Activated T-cell treated with anti-CD3 and anti-CD28 coated beads, Interleukin-2, amount 50 U/mL, for 24 hours (primary cell): ENCODE measurements at places on chromosomes 7 and 10.
A peak's percentile ranks its signal among the peaks of the same experiment; 100 is the strongest.

- peaks cover 28% of the 10 kb centered on the region for H3K4me1 ChIP-seq
- H3K36me3 ChIP-seq: no peaks in the 10 kb centered on the region
- H3K27ac ChIP-seq: peak overlapping the region; percentile 8
- peak overlapping the region; percentile 61 for H3K4me3 ChIP-seq
- peaks cover 77% of the 10 kb centered on the region for H3K27me3 ChIP-seq
Measured at GRCh38 chr10:92688927-92689662, 660 bp upstream of the HHEX start.

- peak overlapping the region; percentile 42 for H3K27ac ChIP-seq
- peaks cover 27% of the 10 kb centered on the region for H3K36me3 ChIP-seq
- H3K4me1 ChIP-seq: peaks cover 78% of the 10 kb centered on the region
- DNase-seq: no peak
- no peaks in the 10 kb centered on the region for H3K27me3 ChIP-seq
- no peak overlapping the region for H3K4me3 ChIP-seq
Measured at GRCh38 chr7:129906700-129907099, 46.1 kb downstream of the UBE2H start.

- peaks cover 22% of the 10 kb centered on the region for H3K4me1 ChIP-seq
- DNase-seq: no peak
- H3K36me3 ChIP-seq: no peaks in the 10 kb centered on the region
- H3K4me3 ChIP-seq: no peak overlapping the region
- H3K27ac ChIP-seq: no peak overlapping the region
- peaks cover 29% of the 10 kb centered on the region for H3K27me3 ChIP-seq
Measured at GRCh38 chr7:55085511-55086412, 66.9 kb downstream of the EGFR start.

- peaks cover 96% of the 10 kb centered on the region for H3K4me1 ChIP-seq
- peak overlapping the region; percentile 98 for H3K27ac ChIP-seq
- peak overlapping the region; percentile 20 for H3K4me3 ChIP-seq
- H3K27me3 ChIP-seq: no peaks in the 10 kb centered on the region
- DNase-seq: no peak
Measured at GRCh38 chr10:14585287-14586193, 189.2 kb downstream of the FAM107B start.

DNA sequence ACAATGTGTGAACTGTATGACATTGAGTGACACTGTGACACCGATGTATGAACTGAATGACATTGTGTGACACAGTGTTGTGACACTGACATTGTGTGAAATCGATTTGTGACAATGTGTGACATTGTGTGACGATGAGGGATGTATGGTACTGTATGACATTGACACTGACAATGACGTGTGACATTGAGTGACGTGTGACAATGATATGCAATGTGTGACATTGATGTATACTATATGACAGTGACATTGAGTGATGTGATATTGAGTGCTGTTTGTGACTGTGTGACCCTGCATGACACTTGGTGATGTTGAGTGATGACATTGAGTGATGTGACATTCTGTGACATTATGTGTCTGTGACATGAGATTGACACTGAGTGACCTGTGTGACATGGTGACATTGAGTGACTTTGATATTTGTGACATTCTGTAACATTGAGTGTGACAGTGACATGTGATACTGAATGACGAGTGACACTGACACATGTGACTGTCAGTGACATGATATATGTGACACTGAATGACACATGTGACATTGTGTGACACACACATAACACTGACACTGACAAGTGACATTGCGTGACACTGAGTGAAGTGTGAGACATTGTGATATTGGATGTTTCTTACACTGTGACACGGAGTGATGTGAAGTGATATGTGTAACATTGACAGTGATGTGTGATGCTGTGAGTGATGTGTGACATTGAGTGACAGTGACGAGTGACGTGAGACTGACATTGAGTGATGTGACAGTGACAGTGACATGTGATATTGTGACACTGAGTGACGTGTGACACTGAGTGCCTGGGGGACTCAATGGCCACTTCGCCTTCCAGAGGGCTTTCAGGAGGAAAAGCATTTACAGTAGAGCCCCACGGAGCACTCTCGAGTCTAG, 167.5 kb downstream of the PRKAG2 start:
- H3K36me3 ChIP-seq: peaks cover 6% of the 10 kb centered on the region
- H3K27me3 ChIP-seq: no peaks in the 10 kb centered on the region
- DNase-seq: no peak
- H3K4me1 ChIP-seq: peaks cover 20% of the 10 kb centered on the region

GRCh38 chr10:123154711-123155505, 706 bp downstream of the BUB3 start:
- peak; percentile 73 for DNase-seq
- H3K36me3 ChIP-seq: peaks cover 57% of the 10 kb centered on the region
- H3K27me3 ChIP-seq: peaks cover 26% of the 10 kb centered on the region
- peaks cover 79% of the 10 kb centered on the region for H3K4me1 ChIP-seq
- peak overlapping the region; percentile 99 for H3K4me3 ChIP-seq

DNA sequence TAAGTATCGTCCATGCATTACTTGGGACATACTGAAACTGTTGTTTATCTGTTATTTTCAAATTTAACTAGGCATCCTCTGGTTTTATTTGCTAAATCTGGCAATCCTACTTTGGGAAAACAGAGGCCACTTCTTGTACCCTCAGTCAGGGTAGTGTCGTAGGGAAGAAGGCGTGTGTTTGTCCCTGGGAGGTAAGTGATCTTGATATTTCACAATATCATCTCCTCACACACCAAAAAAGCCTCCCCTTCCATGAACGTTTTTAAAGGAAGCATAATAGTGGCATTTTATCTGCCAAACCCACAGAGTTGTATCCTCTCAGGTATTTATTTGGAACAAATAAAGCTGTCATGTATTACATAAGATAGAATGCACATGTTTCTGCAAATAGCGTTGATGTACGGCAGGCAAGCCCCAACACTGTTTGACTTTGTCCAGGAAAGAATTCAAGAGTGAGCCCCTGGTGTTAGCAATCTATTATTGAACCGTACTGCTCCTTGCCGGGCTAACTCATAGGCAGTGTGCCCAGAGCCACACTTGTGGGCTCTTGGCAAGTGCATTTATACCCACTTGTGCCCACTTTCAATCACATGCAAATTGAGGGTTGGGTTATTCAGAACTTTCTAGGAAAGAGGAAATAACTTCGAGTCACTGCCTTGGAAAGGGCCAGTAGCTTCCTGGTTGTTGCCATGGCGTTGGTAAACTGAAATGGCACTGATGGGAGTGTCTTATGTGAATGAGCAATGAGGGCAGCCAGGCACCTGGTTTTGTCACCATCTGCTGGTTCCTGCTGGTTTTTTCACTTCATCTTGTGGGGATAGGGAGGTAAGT, 266.0 kb downstream of the USP6NL start:
- H3K27ac ChIP-seq: no peak overlapping the region
- no peaks in the 10 kb centered on the region for H3K27me3 ChIP-seq
- H3K4me1 ChIP-seq: peaks cover 10% of the 10 kb centered on the region
- H3K4me3 ChIP-seq: no peak overlapping the region

DNA sequence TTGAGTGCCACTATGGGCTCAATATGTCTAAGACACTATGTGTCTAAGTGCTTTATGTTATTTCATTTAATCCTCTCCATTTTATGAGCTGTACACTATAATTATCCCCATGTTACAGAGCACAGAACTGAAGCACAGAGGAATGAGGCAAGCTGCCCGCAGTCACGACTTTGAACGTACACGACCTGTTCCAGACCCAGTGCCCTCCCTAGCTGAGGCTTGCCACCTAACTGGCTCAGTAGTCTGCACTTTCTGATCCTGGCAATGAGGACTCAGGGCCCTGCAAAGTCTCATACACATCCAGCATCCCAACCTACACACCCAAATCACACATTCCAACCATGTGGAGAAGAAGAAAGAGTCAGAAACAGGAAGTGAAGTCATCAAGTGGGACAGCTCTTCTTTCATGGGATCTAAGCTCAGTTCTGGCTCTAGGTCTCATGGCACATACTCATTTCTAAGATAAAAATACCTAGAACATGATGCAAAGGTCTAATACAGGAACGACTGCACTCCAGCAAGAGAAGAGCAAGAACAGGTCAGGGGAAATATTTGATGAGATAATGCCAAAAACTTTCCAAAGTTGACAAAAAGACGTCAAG, 42.4 kb upstream of the DDC start:
- no peaks in the 10 kb centered on the region for H3K27me3 ChIP-seq
- H3K27ac ChIP-seq: no peak overlapping the region
- DNase-seq: no peak
- H3K4me1 ChIP-seq: peaks cover 38% of the 10 kb centered on the region

GRCh38 chr10:101829561-101830315, 11.5 kb upstream of the OGA start:
- H3K36me3 ChIP-seq: no peaks in the 10 kb centered on the region
- no peaks in the 10 kb centered on the region for H3K27me3 ChIP-seq
- DNase-seq: peak; percentile 71

- H3K27me3 ChIP-seq: no peaks in the 10 kb centered on the region
- DNase-seq: peak; percentile 73
Measured at GRCh38 chr10:132397036-132397541, at the start of gene PWWP2B. Gene PWWP2B, plus strand, starts transcription at chr10:132397200. Its CDS starts 27 bp downstream, at chr10:132397227.

DNA sequence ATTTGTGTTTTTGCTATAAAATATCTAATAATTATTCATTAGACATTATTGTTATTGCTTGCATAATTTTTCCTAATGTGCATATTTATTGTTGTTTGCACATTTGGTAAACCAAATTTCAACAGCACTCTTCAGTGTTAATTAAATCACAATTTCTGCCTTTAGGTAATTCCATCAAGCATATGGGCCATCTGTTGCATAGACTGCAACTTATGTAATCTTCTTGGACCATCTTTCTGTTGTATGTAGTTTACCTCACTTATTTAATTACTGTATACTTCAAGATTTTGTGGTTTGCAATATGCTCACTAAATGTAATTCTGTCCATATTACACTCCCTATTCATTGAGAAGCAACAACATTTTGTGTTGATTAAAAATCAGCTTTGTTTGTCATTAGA, 1360.1 kb downstream of the REEP3 start:
- H3K27me3 ChIP-seq: no peaks in the 10 kb centered on the region
- DNase-seq: no peak
- no peak overlapping the region for H3K4me3 ChIP-seq
- no peaks in the 10 kb centered on the region for H3K36me3 ChIP-seq

- no peak overlapping the region for H3K4me3 ChIP-seq
- H3K27me3 ChIP-seq: no peaks in the 10 kb centered on the region
- DNase-seq: no peak
- H3K36me3 ChIP-seq: peaks cover 4% of the 10 kb centered on the region
- H3K27ac ChIP-seq: no peak overlapping the region
Measured at GRCh38 chr7:137968890-137969289, 33.0 kb downstream of the CREB3L2 start.

DNA sequence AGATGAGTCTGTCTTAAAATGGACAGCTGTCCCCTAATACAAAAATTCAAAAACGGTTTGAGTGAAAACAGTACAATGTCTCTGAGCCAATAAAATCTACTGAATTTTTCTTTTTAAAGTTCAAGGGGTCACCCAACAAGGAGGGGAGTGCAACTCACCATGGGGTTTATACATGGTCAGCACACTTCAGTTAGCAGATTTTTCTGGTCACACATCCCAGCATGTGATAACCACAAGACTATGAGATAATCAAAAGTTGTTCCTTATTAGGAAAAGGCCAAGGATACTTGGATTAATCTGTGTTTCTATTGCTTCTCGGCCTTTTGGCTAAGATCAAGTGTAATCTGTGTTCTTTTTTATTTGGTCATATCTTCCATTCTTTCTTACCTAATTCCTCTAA, 31.6 kb downstream of the ABCB5 start:
- no peak overlapping the region for H3K4me3 ChIP-seq
- H3K36me3 ChIP-seq: no peaks in the 10 kb centered on the region
- H3K4me1 ChIP-seq: no peaks in the 10 kb centered on the region
- H3K27ac ChIP-seq: no peak overlapping the region
- no peak for DNase-seq

DNA sequence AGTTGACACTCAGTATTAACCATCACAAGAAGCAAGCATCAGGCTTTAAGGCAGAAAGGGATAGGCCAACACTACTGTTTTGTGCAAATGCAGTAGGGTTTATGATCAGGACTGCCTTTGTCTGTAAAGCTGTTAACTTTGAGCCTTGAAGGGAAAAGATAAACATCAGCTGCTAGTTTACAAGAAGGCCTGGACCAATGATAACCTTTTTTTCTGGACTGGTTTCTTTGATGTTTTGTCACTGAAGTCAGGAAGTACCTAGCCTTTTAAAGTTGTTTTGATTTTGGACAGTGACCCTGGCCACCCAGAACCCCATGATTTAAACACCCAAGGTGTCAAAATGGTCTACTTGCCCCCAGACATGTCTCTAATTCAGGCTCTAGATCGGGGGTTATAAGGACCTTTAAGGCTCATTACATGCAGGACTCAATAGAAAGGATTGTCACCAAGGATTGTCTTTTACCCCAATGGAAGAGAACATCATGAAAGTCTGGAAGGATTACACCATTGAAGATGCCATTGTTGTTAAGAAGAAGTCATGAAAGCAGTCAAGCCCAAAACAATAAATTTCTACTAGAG, 50.1 kb downstream of the CROT start:
- H3K27me3 ChIP-seq: no peaks in the 10 kb centered on the region
- DNase-seq: no peak
- peaks cover 42% of the 10 kb centered on the region for H3K36me3 ChIP-seq
- no peak overlapping the region for H3K27ac ChIP-seq
- H3K4me1 ChIP-seq: no peaks in the 10 kb centered on the region
- H3K4me3 ChIP-seq: no peak overlapping the region

- H3K27ac ChIP-seq: no peak overlapping the region
- no peak for DNase-seq
- H3K4me1 ChIP-seq: no peaks in the 10 kb centered on the region
- peaks cover 19% of the 10 kb centered on the region for H3K27me3 ChIP-seq
Measured at GRCh38 chr7:135774284-135774683, 25.7 kb upstream of the FAM180A start.

GRCh38 chr10:83541046-83541445, 598.3 kb upstream of the GHITM start:
- H3K27me3 ChIP-seq: no peaks in the 10 kb centered on the region
- no peaks in the 10 kb centered on the region for H3K36me3 ChIP-seq
- no peak for DNase-seq
- no peak overlapping the region for H3K4me3 ChIP-seq
- H3K27ac ChIP-seq: no peak overlapping the region
- no peaks in the 10 kb centered on the region for H3K4me1 ChIP-seq

GRCh38 chr10:58331646-58332045, 3.2 kb upstream of the UBE2D1 start:
- no peak for DNase-seq
- no peak overlapping the region for H3K4me3 ChIP-seq
- peaks cover 12% of the 10 kb centered on the region for H3K36me3 ChIP-seq
- H3K4me1 ChIP-seq: peaks cover 19% of the 10 kb centered on the region
- no peaks in the 10 kb centered on the region for H3K27me3 ChIP-seq

DNA sequence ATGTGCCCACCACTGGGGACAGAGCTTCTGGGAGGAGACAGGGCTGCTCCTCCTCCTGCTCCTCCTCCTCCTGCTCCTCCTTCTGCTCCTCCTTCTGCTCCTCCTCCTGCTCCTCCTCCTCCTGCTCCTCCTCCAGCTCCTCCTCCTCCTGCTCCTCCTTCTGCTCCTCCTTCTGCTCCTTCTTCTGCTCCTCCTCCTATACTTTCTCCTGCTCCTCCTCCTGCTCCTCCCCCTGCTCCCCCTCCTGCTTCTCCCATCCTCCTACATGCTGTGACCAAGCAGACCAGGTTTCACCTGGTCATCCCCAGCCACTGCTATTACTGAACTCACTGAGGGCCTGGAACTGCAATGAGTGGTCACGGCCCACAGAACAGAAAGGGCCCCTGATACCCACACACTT, 154.0 kb upstream of the PPP2R2D start:
- H3K27ac ChIP-seq: no peak overlapping the region
- no peak overlapping the region for H3K4me3 ChIP-seq
- no peaks in the 10 kb centered on the region for H3K36me3 ChIP-seq
- DNase-seq: no peak
- peaks cover 32% of the 10 kb centered on the region for H3K27me3 ChIP-seq

- H3K36me3 ChIP-seq: no peaks in the 10 kb centered on the region
- H3K27me3 ChIP-seq: no peaks in the 10 kb centered on the region
- DNase-seq: no peak
- peaks cover 11% of the 10 kb centered on the region for H3K4me1 ChIP-seq
Measured at GRCh38 chr10:24983946-24984345, 31.5 kb upstream of the PRTFDC1 start.
